ENCODE measurements at places on chromosomes 2 and 18. TPM values are rescaled to one million over a fixed set of nuclear protein-coding genes. Genes with fewer than 3 reads are reported as not detected.

Gene CPO
- total RNA-seq: 0.27 TPM

Gene GAREM2
- 1.8 TPM for total RNA-seq

Gene PJVK
- 2.9 TPM for total RNA-seq

Gene TEX44
- total RNA-seq: not detected

Gene CRYGD
- total RNA-seq: not detected

Gene CCDC148
- total RNA-seq: 1.3 TPM

Gene EDAR
- total RNA-seq: not detected

Gene PLGLB1
- 4.3 TPM for total RNA-seq

Gene ANKRD62
- not detected for total RNA-seq

Gene TCF7L1
- 5.4 TPM for total RNA-seq

Gene HOXD3
- total RNA-seq: 2.0 TPM

Gene COL4A4
- 5.3 TPM for total RNA-seq

Gene QPCT
- total RNA-seq: 5.2 TPM

Gene GPR155
- 31.2 TPM for total RNA-seq

Gene SGO2
- 0.62 TPM for total RNA-seq

Gene TCF23
- 0.13 TPM for total RNA-seq

Gene CDH7
- total RNA-seq: not detected

Gene USP40
- total RNA-seq: 17.6 TPM

Gene SMAD7
- 46.9 TPM for total RNA-seq

Gene HSBP1L1
- 3.2 TPM for total RNA-seq

Gene SAG
- total RNA-seq: not detected

Gene CCDC141
- 4.3 TPM for total RNA-seq

Gene LRP1B
- total RNA-seq: 6.1 TPM

Gene RTP5
- not detected for total RNA-seq

Gene ATP8B1
- total RNA-seq: 26.2 TPM

Gene FBXO48
- 0.35 TPM for total RNA-seq

Gene SLC4A5
- total RNA-seq: 1.8 TPM

Gene ANKRD29
- 3.5 TPM for total RNA-seq

Gene HAAO
- 10.4 TPM for total RNA-seq

Gene RNF144A
- 7.2 TPM for total RNA-seq

Gene MAB21L4
- total RNA-seq: 0.77 TPM

Gene ABCB11
- total RNA-seq: 0.13 TPM

Gene NEU2
- not detected for total RNA-seq

Gene IL36G
- total RNA-seq: not detected

Gene IL36RN
- total RNA-seq: 1.7 TPM

Gene SCYGR4
- total RNA-seq: not detected
